ENCODE measurements at places on chromosomes 3 and 15.

DNA sequence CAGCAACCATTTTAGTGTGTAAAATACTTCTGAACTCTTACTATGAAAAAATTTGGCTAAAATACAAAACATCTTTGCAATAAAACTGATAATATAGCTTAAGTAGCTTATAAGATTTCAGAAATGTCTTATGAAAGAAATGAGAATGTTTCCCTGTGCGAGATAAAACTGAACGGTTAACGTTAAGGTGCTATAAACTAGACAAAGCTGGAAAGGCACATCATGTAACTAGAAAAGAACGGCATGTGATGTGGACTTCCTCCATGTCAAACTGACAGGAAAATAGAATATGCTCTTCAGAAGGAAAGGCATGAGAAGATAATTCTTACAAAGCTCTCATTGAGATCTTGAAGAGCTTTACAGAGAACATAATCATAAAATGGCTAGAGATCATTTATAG lies 36.5 kb downstream of the NCK1 start:
- DNase-seq, result no peak

- no peak for DNase-seq
Observed at GRCh38 chr3:161336661-161337060, 34.7 kb downstream of the SPTSSB start.

DNA sequence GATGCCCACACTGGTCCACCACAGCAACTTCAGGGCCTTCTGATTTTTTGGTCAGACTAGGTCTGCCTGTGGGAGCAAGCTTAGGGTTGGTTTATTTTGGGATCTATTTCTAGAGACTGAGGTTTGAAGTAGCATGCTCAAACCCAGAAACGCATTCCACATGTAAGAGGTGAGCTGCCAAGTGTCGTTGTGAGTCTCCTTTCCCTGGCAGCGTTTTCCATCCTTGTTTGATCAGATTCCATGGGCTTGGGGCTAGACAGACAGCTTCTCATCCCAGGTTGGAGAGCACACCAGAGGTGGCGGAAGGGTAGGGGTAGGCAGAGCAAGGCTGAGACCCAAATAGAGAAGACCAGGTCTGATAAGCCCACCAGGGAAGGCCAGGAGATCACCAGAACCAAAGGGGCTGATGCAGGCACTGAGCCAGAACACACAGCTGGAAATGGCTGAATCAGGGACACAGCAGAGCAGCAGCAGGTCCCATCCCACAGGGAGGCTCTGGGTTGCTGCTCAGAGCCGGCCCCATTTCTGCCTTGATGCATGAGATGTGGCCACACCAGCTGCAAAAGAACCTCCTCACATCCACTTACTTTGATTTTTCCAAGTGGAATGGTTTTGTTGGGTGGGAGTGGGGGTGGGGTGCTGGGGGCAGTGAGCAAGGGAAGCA lies 186.8 kb downstream of the THSD4 start:
- DNase-seq, result no peak

- no peak for DNase-seq
Observed at GRCh38 chr3:127637546-127637945, 8.6 kb downstream of the PODXL2 start.

DNA sequence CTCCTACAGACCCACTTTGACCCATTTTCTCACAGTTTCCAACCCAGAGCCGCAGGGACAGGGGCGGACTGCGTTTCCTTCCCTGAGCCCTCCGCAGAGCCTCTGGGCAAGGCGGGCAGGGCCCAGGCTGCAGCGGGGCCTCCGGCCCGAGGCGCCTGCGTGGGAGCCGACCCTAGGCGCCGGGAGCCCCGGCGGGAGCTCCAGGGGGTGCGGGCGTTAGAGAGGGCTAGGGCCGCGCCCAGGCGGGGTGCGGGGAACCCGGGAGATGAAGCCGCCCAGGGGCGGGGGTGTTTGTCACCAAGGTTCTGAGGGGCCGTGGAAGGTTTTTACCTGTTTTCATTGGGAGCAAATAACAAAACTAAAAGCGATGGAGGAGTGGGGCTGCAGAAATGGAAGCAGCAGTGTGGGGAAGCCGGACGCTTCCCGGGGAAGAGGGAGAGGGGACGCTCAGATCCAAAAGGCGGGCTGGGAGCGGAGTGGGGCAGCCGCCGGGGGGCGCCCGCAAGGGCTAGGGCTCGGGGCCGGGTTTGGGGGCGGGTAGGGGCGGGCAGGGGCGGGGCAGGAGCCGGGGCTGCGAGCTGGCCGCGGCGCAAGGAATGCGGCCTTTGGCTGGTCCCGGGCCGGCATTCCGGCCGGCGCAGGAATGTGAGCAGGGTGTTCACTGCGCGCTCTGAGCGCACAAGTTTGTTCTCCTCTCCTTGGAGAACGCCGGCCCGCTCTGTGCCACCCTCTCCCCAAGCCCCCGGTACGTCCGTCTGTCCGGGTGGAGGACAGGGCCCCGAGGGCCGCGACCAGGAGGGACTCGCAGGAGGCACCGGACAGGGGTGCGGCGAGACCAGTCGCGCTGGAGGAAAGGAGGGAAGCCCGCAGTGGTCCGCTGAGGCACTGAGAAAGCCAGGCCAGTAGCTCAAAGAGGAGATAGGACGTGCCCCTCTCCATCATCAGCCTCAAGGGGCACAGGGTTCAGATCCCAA lies 61.1 kb downstream of the AMOTL2 start:
- no peak for DNase-seq

- DNase-seq, result no peak
Observed at GRCh38 chr3:148971401-148972163, 19.8 kb upstream of the GYG1 start.

DNA sequence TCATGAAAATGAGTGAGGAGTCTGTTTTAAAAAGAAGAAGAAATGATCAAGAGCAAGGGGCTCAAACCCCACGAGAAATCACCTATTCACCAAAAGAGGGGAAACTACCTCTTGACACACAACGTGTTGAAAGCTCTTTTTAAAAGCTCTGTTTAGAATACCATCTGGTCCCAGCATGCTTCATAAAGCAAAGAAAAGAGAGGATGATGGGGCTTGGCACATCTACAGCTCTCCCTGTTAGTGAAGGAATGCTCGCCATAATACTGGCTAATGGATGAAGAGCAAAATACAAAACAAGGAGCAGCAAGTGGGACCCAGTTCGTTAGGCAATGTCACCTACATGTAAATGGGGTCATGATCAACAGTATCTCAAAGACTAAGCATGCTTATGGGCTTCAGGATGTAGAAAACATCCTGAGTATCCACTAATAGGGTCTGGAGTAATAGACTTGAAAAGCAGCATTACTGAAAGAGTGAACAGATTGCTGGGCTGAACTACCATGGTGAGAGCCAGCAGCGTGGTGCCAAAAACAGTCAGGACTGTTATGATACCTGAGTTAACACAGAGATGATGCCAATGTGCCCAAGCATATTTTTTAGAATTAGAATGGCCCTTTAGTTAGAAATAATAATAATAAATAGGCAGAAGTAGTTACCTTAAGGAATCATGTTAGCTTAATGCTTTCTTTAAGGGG lies 159.7 kb upstream of the POU1F1 start:
- DNase-seq, result no peak

DNA sequence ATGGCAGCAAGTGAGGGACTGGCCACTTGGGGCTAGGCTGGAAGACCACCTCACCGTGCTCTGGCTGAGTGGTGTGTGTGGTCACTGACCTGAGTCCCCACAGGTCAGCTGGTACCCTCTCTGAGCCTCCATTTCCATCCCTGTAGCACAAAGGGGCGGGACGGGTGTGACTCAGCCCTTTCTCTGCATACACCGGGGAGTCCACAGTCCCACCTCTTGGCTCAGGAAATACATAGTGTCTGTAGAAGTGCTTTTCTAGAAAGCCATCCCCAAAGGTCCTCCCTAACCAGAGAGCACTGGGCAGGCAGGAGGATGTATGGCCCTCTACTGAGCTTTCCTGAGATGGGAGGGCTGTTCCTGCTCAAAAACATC lies 27.2 kb downstream of the WNT7A start:
- DNase-seq, result no peak

- no peak for DNase-seq
Observed at GRCh38 chr15:98785807-98786621, 137.7 kb downstream of the IGF1R start.

GRCh38 chr3:125185805-125186204 lies 26.7 kb downstream of the SLC12A8 start:
- DNase-seq, result no peak

DNA sequence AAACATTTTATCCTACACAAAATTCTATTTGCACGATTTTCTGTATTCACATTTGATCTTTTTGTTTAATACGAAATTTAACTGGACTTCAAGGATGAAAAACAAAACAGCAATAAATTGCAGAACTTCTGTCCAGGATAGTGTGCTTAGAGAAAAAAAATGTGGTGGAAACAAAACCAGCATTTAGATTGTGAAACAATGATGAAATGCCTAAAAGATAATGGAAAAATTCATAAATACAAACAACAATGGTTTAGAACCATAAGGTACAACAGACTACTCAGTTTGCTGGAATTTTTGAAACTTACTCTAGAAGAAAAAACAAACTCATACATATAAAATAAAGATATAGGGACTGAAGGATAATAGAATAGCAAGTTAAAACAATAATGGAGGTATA lies 234.0 kb downstream of the BCHE start:
- DNase-seq, result no peak

- no peak for DNase-seq
Observed at GRCh38 chr15:77984446-77984861, 93.1 kb downstream of the TBC1D2B start.

GRCh38 chr3:62100282-62100989 lies 272.9 kb downstream of the FEZF2 start:
- DNase-seq, result no peak

DNA sequence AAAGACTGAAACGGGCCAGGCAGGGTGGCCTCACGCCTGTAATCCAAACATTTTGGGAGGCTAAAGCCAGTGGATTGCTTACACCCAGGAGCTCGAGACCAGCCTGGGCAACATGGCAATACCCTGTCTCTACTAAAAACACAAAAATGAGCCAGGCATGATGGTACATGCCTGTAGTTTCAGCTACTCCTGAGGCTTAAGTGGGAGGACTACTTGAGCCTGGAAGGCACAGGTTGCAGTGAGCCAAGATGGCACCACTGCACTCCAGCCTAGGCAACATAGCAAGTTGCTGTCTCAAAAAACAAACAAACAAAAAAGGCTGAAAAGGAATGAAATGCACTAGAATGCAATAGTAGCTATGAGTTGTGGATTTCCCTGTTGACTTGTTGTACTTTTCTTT lies 94.7 kb downstream of the STAG1 start:
- no peak for DNase-seq

DNA sequence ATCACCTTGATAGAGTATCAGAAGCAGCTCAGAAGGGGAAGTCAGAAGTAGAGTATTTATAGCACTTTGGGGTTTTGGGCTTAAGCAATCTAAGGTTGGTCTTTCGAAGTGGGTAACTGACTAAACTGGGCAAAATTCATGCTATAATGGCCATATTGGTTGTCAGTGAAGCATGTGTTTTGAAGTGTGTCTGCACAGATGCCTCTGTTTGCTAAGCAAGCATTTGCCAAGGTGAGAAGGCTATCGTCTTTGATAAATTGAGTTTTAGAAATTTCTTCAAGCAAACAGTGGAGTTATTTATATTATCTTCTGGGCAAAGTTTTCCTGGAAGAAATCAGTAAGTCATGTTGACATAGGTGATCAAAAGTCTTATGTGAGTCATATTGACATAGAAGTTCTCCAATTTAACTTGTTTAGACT lies 412.8 kb upstream of the TGFBR2 start:
- no peak for DNase-seq

GRCh38 chr3:149186721-149187120 lies 34.9 kb downstream of the CP start:
- DNase-seq, result no peak

DNA sequence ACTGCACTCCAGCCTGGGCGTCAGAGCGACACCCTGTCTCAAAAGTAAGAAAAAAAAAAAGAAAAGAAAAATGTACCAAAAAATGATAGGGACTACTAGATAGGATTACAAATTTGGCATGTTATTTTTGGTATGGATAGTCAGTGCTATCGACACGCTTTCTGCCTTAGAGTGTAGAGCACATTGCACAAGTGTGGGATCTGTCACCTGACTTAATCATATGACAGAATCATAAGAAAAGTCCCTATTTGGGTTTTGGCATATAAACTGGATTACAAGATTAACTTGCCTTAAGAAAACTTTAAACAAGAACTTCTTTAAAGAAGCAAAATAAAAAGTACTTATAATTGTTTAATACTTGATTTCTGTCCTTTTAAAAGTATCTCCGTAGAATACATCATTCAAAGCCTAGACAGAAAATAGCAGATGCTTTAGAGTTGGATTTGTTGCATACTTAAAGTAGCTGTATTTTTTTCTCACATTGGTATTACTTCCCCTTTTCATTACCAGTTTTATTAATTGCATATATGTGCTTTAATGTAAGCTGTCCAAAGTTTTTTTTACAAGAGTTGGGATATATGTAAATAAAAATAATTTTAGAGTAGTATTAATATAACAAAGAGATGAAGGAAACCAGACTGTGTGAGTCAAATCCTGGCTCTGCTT lies 7.8 kb downstream of the ATP6V1A start:
- no peak for DNase-seq

GRCh38 chr3:36893137-36893557 lies 51.7 kb downstream of the TRANK1 start:
- DNase-seq, result no peak

DNA sequence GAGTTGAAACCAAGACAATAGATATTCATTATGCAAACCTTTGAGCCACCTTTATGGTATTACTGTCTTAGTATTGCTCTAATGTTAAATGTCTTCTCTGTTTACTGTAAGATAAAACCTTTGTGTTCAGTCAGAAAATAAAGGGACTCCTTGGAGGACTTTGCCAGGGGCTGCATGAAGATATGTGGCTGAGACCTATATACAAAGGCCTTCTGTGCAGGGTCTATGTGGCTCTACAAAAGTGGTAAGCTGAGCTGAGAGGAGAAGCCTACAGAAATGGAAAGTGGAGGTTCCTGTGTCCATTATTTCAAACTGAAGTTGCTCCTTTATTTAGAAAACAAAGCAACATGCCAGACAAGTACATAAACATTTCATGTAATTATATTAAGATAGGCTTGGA lies 131.5 kb downstream of the FNDC3B start:
- DNase-seq, result no peak

DNA sequence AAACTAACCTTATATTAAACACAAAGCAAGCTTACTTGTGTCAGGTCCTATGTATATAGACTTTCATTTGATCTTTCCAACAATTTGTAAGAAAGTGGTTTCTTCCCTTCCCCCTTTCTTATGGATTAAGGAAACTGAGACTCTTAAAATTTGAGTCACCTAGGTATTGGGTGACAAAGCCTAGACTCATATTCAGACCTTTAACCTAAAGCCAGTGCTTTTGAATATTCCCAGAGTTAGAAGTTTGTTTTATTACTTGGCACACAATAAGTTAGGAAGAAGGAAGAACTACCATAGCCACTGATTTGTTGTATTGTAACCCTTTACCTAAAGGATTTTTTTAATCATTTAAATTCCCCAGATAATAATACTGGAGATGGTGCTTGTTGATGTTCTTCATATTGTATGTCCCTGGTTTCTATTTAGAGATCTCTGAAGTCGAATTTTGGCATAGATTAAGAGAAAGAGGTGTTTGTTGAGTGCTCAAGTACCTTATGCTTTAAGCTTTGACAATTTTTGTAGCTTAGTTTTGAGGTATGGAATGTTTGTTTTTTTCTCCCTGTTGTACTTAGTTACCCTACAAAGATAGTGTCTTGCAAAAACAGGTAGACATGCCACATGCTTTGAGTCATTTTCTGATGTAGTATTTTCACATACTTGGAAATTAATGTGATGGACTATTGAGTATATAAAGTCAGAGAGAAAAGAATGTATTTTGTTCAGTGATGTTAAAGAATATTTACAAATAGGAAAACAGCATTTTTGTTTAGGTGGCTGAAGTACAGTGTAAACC lies 11.2 kb downstream of the TSC22D2 start:
- DNase-seq, result no peak

GRCh38 chr3:174869448-174869847 lies 10.3 kb downstream of the NAALADL2 start:
- no peak for DNase-seq

- no peak for DNase-seq
Observed at GRCh38 chr3:140588558-140588957, 89.3 kb upstream of the TRIM42 start.
